ENCODE measurements at places on chromosomes 2 and 18.
A peak's percentile ranks its signal among the peaks of the same experiment; 100 is the strongest.

GRCh38 chr2:88540346-88540745, 86.9 kb downstream of the EIF2AK3 start:
- DNase-seq: no peak

DNA sequence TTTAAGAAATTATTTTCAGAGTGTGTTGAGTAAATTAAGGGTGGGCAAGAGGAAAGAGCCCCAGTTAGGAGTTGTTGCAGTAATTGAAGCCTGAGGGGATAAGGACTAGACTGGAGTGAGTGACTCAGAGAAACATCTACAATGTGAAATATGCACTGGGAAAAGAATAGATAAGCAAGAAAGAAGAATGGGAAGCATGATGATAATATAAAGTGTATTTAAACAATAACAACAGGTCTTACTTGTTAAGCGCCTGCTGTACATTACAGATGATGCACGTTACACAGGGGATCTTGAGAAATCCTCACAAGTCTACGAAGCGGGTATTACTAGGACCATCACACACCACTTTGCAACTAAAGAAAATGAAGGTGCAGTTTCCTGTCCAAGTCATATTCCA, 73.6 kb upstream of the STK17B start:
- no peak for DNase-seq

- DNase-seq: no peak
Measured at GRCh38 chr2:73281244-73281643, 3.0 kb downstream of the FBXO41 start.

- DNase-seq: no peak
Measured at GRCh38 chr2:126220331-126220730, 435.6 kb upstream of the GYPC start.

DNA sequence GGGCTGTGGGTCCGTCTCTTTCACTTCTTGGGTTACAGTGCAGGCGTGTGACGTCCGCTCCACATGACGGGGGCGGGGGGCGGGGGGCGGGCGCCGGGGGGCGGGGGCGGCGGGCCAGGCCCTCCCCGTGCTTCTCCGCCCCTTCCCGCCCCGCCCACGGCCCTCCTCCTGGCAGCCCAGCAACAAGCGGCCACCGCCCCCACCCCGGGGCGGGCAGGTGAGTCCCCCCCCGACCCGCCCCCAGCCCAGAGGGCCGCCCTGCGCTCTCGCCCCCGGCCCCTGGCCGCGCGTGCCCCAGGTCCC, 3.6 kb downstream of the ZNF516 start:
- no peak for DNase-seq

DNA sequence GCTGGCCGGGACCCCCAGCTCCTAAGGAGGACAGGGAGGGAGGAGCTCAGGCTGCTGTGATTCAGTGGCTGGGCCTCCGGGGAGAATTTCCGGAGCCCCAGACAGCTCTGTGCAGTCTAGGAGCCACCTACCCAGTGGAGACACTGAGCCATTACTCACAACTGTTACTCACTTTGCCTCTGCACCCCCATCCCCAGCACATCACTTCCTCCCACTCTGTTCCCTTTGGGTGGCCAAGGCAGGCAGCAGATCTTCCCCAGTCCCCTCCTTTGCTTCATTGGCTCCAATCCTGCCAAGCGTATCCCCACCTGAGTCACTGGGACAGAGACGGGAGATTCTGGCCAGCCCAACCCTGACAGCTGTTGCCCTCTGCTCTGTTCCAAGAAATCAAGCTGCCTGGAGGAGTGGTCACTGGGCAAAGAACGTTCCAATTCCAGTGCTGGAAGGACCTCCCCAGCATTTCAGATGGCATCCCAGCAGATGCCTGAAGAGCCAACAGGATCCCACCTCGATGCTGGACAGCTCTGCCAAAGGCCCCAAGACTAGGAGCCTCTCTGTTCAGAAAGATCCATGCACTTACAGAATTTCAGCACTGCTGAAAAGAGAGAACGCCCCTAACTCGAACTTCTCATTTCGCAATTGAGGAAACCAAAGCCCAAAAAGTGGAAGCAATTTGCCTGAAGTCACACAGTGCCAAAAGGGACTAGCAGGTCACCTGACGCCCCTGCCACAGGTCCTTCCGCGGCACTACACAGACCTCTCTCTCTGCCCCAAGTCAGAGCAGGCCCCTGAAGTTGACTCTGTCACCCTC, 68.3 kb downstream of the TNS1 start:
- no peak for DNase-seq

- no peak for DNase-seq
Measured at GRCh38 chr2:41410011-41410410, 637.8 kb upstream of the PKDCC start.

DNA sequence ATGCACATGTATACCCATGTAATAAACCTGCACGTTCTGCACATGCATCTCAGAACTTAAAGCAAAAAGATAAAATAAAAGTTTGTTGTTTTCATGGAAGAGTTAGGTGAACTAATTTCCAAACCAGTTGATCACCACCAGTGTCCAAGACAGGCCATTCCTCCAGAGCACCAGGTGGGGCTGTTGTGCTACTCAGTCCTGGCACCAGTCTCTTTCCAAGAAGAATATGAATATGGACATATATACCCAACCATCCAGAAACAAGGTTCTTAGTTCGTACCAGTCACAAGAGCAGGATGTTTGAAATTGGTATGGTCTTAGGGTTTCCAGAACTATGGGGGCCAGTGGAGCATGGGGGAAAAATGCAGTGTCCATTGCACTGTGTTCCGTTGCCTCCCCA, 17.2 kb upstream of the TNP1 start:
- DNase-seq: no peak

GRCh38 chr2:223230352-223230751, 178.4 kb downstream of the KCNE4 start:
- no peak for DNase-seq

GRCh38 chr2:133475610-133476009, 92.7 kb downstream of the NCKAP5 start:
- DNase-seq: no peak

DNA sequence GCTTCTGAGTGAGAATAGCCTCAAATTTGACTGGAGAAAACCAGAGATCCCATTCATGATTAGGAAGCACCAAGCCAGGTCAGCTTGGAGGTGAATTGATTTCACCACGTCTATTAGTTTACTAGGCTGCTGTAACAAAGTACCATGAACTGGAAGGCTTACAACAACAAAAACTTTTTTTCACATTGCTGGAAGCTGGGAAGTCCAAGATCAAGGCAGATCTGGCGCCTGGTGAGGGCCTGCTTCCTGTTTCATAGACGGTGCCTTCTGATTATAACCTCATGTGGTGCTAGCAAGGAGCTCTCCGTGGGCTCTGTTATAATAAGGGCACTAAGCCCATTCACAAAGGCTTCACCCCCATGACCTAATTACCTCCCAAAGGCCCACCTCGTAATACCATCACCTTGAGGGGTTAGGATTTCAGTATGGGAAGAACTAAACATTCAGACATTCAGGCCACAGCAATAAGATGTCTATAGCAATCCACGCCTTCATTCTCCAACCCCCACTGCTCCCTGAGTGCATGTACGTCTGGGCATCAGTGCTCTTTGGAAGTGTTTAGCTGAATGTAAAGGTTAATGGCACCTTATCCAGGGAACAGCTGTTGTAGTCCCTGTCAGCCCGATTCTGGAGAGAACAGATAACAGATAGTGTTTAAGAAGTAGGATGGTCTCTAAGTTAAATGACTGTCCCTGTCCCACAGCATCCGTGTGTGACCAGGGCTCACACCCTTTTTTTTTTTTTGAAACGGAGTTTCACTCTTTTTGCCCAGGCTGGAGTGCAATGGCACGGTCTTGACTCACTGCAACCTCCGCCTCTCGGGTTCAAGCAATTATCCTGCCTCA, 89.2 kb downstream of the SOCS6 start:
- DNase-seq: no peak

DNA sequence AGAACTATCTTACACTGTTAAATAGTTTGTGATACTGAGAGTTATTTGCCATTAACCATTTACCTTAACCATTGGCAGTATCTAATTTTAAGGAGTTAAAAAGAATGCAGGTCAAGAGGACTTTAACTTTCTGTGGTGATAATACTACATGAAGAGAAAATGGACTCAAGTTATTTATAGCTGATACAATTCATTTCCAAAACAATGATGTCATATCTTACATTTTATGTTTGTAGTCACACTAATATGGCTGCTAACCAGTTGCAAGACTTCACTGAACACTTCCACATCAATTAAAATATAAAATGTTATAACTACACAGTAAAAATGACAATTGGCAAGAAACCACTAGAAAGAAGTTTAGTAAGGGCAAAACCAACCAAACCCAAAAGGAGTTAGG, 77.7 kb downstream of the CDH2 start:
- no peak for DNase-seq

- no peak for DNase-seq
Measured at GRCh38 chr2:164766216-164766953, 75.2 kb downstream of the COBLL1 start.

- DNase-seq: no peak
Measured at GRCh38 chr2:112880091-112880531, 30.9 kb upstream of the IL37 start.

DNA sequence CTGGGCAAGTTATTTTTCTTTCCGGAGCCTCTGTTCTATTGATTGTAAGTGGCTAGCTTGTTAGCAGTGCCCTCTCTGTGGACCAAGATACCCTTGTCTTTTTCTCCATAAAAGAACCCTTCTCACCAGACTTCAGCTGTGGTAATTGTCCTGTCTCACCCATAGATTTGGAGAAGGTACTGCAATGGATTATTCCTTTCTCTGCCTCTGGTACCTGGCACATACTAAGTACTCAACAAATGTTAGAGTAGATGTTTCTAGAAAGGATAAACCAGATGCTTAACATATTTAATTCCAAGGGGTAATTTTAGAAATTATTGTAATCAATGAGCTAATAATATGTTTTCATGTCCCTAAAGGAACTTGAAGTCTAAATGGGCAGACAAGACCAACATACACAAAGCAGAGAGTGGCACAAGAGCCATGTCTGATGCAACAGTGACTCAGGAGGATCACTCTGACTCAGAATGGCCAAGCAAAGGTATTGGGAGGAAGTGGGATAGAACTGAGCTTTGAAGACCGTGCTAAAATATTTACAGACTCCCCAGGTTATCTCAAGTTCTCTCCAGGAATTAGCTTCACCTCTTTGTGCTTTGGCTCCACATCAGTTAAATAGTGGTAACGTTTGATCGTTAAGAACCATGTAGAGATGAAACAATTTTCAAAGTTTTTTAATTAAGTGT, 129.7 kb upstream of the OSR1 start:
- DNase-seq: no peak

DNA sequence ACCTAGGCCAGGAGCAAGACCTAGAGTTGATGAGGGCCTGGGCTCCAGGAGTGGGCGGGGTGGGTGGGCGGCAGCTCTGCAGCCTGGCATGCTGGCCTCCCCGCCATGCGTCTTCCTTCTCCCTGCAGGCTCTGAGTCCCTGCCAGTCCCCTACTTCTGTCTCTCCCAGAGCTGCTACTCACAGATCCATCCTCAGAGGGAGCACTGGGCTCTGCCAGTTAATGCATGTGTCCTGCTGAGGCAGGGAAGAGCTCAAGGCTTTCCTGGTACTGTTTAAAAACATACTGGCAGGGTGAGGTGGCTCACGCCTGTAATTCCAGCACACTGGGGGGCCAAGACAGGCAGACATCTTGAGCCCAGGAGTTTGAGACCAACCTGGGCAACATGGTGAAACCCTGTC, 38.7 kb upstream of the EDAR start:
- DNase-seq: no peak

DNA sequence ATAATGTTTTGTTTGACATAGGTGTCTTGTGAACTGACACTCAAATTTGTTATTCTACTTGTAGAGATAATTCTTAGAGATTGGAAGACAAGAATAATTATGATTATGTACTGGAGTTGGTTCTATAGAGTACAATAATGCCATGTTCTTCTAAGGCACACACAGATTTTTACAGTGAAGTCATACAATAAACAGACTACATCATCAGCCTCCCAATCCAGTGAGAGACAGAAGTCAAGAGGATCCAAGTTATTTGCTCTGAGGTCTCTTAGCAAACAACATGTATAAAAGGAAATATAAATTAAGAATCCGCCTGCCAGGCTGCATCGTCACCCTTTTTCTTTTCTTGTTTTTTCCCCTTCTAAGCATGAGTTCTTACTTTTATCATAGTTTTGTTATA, 613.5 kb upstream of the SETBP1 start:
- DNase-seq: no peak

DNA sequence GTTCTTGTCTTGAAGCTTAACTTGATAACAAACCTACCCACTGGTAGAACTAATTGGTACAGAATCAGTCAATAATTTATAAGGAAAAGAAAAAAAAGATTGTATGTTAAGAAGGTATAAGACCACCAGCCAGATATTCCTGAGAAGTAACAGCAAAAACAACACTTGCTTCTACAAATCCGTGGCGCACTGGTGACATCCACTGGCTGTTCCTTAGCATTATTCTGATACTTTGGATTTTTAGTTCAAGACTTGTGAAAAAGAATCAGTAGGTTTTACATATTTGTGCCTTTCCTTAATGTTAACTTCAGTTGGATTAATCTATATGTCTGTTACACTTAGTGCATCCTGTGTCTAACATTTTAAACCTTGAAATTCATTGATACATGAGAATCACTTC, 141.8 kb downstream of the GRB14 start:
- DNase-seq: peak; percentile 30

DNA sequence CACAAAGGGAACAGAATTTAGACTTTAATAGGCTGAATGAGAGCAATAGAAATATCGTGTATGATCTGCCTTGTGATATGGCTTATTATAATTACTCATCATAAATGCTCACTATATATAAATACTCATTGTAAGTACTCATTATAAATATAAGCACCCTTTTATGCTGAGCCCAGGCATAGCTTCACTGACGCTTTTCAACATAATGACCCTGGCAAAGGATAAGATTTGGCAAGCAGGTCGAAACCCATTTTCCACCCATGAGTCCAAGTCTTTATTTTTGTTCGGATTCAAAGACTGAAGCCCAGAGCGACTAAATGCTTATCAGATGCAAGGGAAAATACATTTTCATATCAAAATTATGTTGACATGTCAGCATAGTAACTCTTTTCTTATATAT, 500.4 kb downstream of the SLC4A3 start:
- no peak for DNase-seq

- no peak for DNase-seq
Measured at GRCh38 chr18:75958683-75959082, 531.2 kb upstream of the SMIM21 start.

GRCh38 chr18:6652098-6652497, 77.4 kb upstream of the ARHGAP28 start:
- DNase-seq: no peak

DNA sequence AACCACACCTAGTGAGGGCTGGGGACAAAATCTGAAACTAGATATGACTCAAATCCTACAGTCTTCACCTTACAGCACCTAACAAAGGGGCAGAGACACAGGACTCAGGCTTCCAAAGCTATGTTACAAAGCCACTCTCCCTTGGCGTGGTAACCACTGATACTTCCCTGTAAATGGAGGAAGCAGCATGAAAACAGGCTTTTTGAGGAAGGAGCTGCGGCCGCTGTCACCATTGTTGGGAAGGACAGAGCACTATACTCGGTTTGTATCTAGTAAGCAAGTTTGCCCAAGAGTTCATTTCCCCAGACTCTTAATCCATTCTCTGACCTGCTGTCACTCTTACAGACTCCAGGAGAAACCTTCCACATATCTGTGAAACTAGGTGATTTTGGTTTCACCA, 60.3 kb downstream of the LONRF2 start:
- DNase-seq: no peak

- DNase-seq: no peak
Measured at GRCh38 chr18:42048158-42048557, 93.1 kb downstream of the PIK3C3 start.
